ENCODE measurements at places on chromosomes 2 and 18.

DNA sequence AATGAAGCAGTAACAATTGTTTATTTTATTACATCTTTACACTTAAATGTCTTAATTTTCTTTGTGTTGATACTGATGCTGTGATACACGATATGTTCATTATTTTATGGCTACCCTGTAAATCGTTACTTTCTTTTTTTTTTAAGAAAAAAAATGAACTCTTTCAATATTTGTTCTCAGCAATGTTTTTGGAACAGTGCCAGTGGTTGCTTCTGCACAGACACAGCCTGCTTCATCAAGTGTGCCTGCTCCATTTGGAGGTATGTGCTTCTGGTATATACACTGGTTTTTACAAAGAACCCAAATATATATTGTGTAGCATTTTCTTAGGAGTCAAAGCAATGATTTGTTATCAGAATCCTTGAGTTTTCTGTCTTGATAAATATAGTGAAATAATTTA is 62.2 kb upstream of the SCYGR2 start:
- no peak for DNase-seq

DNA sequence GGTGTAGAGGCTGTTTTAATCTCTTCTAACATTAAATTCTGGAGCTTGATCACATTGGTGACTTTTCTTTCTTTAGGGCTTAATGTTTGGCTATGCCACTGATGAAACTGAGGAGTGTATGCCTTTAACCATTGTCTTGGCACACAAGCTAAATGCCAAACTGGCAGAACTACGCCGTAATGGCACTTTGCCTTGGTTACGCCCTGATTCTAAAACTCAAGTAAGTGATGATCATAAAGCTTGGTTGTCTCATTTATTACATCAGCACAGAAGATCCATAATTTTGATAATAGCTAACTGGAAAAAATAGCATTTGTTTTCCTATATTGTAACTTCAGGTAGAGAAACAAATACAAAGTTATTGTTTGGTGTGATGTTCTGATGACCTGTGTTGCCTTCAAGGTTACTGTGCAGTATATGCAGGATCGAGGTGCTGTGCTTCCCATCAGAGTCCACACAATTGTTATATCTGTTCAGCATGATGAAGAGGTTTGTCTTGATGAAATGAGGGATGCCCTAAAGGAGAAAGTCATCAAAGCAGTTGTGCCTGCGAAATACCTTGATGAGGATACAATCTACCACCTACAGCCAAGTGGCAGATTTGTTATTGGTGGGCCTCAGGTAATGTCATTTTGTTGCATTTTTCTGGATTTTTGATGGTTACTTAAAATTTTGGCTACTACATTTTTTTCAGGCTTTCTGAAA is 2.9 kb downstream of the MAT2A start:
- no peak for DNase-seq

DNA sequence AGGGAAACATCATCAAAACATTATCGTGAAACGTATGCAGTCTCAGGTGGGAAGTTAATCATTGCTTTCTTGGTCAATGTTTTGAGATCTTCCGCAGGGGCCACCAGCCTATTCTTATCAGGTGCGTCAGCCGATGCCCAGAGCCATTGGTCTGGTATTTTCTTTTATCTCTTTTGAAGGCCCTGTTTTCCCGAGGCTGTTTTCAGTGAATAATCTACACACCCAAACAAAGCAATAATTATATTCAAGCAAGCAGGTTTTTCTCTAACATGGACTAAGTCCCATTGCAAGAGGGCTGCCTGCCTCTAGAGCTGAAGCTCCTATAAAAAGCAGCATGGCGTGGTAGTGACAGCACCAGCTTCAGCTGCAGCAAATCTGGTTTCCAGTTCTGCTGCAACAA is 430.0 kb upstream of the ID2 start:
- DNase-seq, result no peak

DNA sequence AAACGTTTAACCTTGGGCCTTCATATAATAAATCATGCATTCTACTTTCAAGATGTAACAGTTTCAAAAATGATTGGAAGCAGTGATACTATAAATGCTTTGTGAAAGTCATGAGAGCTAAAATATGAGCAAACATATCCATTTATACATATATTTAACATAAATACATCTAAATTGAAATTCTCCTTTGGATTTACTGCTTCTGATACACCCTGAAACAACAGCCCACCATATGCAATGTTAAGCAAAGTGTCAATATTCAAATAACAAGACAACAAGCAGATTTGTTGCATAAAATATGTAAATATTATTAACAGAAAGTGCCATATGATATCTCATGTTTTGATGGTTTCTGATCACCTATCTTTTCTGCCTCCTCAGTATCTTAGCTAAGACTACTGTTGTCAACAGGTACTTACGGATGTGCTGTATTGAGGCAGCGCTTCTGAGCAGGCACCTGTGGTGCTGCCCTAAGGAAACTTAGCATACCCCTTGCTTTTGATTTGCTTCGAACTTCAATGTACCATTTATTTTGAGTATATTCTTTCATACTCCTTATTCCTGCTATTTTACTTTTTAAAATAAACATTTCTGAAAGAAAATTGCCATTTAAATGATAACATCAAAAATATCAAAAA is 6.1 kb downstream of the FIGN start:
- no peak for DNase-seq

DNA sequence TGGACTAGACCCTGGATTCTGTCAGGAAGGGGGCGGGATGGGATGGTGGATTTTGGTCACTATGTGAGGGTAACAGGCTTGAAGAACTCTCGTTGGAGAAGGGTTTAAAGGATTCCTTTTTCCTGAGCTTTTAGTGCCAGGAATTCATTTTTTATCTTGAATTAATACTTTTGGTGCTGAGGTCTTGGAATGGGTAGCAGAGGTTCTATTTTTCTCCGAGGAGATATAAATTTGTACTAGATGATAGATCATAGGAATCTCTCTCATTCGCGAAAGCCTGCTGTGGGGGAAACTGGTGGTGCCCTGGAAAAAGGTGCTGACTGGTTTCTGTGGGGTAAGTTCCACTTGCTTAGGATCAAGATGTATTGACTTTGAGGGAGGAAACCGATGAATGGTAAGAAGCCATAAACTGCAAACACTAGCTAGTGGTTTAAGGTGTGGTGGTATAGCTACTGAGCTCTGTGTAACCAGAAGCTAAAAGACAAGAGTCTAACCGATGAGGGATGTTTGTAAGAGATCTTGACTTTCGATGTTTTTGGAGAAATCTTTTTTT is 706 bp downstream of the AGPS start:
- DNase-seq, result no peak

DNA sequence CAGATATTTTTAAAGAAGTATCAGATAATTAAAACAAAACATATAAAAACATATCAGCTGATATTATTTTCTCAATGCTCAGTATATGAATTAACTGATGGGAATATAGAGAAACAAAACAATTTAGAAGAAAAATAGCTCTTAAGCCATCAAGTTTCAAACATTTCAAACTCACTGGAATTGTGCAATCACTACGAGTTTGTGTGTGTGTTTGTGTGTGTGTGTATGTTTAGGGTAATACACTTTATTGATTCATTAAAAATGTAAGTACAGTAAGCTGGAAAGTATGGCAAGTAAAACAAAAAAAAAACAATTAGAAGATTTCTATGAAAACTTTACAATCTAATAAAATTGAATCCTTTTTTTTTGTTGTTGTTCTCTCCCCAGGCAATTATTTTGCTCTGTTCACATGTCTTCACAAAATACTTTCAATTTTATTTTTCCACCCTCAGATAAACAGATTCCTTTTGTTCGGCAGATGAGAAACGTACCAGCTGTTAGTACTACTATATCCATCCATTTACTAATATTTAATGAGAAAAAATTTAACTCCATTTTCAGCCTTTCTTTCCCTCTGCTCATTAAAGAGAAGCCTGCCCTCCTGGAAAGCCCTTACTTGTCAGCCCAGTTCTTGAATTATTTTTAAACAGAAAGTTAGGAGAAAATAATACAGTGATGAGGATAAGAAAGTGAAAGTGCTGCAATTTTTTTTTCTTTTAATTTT is 87.6 kb downstream of the SLC8A1 start:
- no peak for DNase-seq

- no peak for DNase-seq
These were observed 72.8 kb downstream of the TCF4 start for GRCh38 chr18:55515214-55515613.

- no peak for DNase-seq
These were observed at the start of gene DSG4 for GRCh38 chr18:31376477-31376876. Gene DSG4 (plus strand): TSS chr18:31376777. CDS start chr18:31376912, 135 bp downstream.

DNA sequence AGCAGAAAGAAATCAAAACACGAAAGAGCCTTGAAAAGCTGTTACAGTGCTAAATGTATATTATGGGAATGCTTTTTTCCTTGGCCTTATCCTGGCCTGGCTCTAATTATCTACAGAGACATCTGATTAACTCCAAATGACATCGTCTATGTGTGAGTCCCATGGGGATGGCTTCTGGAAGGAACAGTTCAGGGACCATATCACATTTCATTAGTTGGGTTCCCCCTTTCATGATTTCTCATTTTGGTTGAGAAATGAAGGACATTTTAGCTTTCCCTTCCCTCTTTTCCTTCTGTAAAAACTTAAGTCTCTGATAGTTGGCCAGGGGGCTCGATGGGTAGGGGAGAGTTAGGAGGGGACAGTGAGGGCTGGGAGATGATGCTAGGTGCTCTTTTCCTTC is 116.7 kb downstream of the PRKCE start:
- no peak for DNase-seq

DNA sequence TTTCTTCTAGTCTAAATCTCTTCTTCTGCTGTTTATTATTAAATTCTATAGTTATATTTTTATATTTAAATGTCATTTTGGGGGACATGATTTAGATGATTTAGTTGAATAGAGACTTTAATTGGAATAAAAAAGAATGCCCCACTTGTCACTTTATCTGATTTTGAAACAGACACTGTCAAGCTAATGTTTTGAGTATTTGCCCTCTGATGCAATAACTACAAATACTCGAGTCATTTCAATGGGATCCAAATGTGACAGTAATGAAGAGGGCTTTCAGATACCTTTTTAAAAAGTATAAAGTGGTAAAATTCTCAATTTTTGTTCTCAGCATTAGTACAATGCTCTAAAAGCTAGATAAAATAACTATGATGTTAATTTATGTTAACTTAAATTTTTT is 257.3 kb upstream of the SESTD1 start:
- no peak for DNase-seq

DNA sequence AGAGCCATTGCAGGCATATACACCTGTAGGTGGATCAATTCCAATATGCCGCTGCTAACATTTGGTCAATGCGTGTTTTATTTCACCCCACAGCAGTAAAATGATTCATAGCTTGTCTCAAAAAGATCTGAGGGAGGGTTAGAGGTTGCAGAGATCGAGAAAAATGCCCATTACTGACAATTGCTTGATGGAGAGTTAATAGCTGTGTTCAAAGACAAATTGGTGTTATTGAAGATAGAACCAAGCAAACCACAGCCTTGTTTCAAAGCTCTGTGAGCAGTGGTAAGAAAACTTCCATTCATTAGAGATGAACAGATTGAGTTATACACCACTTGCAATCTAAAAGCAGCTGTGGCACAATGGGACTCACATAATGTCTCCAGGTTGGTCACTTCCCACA is 95.4 kb downstream of the KCNE4 start:
- no peak for DNase-seq

DNA sequence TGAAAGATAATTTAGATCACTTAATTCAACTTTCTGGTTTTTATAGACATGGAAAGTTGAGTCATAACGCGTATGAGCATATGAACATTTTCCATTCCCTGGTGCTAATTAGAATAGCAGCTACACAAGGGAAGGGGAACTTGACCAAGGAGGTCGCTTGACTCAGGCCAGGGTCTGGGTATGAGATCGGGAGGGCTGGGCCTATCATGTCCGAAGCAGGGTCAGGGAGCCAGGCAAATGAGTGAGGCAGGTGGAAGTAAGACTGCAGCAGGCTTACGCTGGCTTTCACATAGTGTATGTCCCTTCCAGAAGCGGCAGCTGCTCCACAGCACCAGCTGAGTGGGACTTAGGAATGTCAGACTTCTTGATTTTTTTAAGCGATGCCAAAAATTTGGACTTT is 14.7 kb downstream of the RALB start:
- DNase-seq, result no peak

DNA sequence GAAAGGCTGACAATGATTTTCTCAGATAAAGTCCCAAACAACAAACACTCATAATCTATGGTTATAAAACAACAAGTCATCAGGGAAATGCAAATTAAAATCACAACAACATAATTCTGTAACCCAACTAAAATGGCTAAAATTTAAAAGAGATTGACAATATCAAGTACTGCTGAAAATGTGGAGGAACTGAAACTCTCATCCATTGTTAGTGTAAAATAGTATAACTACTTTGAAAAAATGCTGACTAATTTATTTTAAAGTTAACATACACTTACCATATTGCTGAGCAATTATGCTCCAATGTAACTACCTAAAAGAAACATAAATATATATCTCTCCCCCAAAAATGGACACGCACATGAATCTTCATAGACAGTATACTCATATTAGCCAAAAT is 245.9 kb upstream of the SPOPL start:
- no peak for DNase-seq

- DNase-seq, result no peak
These were observed 452.7 kb upstream of the NRXN1 start for GRCh38 chr2:51484605-51485004.

DNA sequence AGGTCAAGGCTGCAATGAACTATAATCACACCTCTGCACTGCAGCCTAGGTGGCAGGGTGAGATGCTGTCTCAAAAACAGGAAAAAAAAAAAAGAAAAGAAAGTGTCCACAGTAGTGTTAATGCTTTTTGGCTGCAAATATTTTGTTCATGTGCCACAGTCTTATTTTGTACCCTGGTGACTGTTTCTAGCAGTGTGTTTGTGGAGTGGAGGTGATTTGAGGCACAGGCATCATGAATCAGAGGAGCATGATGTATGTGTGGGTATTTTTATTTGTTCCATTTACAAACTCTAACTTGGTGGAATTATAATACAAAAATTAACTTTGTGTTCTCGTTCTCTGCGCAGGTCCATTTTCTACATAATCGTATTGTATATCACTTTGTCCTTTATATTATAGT is 30.6 kb downstream of the DTNA start:
- DNase-seq, result no peak

GRCh38 chr2:203660465-203660864 is 46.0 kb upstream of the CD28 start:
- no peak for DNase-seq
